ENCODE measurements at places on chromosomes 7 and 10.

- DNase-seq, result no peak
Measured at GRCh38 chr10:11147722-11148121, 130.1 kb downstream of the CELF2 start.

- DNase-seq, result no peak
Measured at GRCh38 chr7:39295796-39296195, 270.4 kb upstream of the YAE1 start.

DNA sequence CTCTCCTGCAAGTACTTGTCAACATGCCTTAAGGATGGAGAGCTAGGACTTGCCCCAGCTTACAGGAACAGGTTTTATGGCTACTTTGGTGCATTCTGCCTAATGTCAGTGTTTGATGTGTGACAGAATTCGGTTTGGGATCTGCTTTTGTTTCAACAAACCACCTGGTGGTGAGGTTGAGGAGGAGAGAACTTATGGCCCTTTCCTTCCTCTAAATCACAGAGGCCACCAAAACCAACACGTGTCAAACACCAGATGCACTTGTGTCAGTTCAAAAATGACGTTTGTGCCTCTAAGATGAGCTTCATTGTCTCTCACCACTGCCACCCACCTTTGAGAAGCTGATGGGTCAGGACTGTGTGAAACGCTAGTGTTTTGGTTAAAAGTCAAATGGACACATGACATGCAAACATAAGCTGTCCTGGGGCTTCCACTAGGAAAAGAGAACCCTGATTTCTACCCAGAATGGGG lies 83.9 kb downstream of the OSBPL3 start:
- DNase-seq, result no peak

DNA sequence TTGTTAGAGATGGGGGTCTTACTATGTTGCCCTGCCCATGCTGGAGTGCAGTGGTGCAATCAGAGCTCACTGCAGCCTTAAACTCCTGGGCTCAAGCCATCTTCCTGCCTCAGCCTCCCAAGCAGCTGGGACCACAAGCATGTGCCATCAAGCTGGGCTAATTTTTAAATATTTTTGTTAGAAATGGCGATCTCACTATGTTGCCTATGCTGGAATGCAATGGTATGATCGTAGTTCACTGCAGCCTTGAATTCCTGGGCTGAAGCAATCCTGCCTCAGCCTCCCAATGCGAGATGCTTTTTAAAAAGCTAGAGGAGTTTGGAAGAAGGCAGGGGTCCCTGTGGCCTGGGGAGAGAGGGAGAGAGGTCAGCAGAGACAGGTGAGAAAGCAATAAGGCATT lies 600.1 kb upstream of the AUTS2 start:
- DNase-seq, result no peak

DNA sequence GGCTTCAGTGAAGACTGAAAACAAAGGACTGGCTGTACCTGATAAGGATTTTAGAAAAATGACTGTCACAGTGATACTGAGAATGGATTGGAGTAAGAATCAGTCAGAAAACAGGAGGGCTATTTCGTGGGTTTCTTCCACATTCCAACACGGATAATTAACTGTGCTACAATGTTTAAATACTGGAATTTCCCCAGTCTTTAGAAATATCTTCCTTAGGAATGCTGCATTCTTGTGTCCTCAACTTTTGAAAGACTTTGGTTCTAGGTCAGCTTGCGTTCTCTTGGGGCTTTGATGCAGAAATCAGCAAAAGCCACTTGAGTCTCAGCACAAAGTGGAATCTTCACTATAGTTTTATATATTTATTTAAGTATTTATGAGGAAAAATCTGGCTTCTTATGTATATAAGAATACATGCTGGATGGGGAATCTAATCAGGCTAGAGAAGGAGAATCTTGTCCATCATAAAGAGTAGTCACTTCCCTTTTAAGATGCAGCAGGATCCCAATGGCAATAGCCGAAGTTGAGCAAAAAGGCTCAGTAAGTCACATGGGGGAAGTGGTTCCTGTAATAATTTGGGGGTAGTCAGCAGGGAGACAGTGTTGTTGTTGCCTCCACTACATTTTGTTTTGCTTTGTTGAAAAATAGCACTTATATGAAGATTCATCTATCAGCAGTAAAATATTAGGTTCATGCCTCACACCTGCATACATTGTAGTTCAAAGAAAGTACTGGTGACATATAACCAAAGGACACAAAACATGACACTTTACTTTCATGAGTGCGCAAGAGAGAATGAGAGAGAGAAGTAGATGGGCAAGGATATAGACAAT lies 86.0 kb downstream of the CH25H start:
- no peak for DNase-seq

DNA sequence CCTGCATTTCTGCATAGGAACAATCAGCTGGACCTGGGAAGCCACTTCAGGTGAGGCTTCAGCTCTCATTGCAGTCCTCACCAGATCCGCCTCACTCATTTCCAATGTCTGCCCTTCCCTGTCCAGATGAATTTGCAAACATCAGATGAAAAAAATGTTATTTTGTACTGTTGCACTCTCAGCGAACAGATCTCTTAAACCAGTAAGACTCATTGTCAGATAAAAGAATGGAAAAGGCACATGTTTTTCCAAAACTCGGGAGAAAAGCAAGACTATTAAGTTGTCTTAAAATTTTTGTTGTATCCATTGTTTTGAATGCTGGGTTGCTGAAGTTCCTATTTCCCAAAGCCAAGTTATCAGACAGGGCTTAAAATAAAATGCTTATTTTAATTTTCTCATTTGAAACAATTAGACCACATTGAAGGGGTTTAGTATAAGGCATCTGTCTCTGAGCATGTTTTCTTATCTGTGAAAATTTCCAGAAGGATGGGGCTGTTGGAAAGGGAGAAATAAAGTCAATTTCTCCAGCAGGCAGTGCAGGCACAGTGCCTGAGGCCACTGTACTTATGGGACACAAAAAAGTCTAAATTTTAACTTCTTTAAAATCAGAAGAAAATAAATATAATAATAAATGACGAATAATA lies 396.8 kb downstream of the KCNMA1 start:
- DNase-seq, result no peak

- DNase-seq, result no peak
Measured at GRCh38 chr7:55962014-55962413, 2.4 kb upstream of the NIPSNAP2 start.

GRCh38 chr10:100346351-100346764 lies 675 bp upstream of the SCD start:
- DNase-seq, result peak; percentile 84

DNA sequence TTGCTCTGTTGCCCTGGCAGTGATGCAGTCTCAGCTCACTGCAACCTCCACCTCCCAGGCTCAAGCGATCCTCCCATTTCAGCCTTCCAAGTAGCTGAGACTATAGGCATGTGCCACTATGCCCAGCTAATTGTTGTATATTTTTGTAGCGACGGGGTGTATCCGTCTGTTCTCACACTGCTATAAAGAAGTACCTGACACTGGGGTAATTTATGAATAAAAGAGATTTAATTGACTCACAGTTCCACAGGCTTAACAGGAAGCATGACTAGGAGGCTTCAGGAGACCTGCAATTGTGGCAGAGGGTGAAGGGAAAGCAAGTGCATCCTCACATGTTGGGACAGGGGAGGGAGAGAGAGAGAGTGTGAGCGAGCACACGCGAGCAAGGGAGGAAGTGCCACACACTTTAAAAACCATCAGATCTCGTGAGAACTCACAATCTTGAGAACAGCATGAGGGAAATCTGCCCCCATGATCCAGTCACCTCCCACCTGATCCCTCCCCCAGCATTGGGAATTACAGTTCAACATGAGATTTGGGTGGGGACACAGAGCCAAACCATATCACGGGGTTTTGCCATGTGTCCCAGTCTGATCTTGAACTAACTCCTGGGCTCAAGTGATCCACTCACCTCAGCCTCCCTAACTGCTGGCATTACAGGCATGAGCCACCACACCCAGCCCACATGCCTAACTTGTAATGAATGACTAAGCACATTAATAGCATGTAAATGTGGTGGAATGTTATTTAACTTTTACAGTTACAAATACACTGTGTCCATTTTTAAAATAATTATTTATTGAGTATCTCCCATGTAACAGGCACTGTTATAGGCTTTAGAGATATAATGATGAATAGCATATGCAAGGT lies 65.5 kb downstream of the RALA start:
- no peak for DNase-seq

DNA sequence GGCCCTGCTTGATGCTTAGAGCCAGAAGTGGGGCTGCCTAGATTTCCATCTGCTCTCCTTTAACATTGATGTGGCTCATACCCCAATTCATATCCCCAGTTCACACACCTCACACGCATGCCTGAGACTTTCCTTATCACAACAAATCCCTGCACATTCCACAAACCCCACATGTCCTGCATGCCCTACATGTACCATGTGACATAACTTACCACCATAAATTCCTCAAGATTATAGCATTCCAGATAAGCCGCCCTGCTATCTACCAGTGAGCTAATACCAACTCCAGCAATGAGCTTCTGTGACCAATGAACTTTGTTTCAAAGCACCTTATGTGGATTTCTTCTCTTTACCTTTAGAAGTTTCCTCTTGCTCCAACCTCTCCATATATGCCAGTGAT lies 104.7 kb upstream of the RAB11FIP2 start:
- no peak for DNase-seq

DNA sequence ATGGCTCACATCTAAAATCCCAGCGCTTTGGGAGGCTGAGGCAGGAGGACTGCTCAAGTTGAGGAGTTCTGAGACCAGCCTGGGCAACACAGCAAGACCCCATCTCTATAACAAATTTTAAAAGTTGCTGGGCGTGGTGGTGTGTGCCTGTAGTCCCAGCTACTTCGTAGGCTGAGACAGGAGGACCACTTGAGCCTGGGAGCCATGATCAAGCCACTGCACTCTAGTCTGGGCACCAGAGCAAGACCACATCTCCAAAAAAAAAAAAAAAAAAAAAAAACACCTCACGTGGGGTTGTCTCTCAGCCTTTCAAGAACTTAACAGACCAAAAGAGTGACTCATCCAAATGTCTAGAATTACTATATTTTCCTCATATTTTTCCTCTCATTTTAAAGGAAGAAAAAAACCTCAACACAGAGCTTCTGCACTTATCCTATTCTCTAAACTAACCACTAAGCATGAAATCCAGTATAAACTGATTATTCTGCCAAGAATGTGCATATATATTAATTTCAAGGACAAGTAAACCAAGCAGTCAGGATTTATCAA lies 46.3 kb downstream of the CUL2 start:
- no peak for DNase-seq

DNA sequence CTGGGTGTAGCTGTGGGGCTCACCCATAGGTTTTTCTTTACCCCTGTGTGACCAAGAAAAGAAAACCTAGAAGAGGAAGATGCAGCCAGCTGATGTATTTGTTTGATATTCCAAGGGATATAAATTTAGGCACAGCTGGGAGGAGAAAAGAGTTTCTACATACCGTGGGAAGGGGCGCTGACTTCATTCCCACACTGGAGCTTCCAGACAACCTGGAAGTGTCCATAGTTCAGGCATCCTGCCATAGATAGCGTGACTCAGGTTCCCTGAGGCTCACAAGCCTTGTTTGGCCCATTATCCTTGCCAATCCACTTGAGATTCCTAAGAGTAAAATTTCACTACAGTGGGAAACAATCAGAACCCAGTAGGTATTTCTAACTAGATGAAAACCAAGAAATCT lies 371.7 kb upstream of the NRP1 start:
- no peak for DNase-seq

GRCh38 chr7:148701414-148701813 lies 2.7 kb downstream of the CUL1 start:
- DNase-seq, result no peak

DNA sequence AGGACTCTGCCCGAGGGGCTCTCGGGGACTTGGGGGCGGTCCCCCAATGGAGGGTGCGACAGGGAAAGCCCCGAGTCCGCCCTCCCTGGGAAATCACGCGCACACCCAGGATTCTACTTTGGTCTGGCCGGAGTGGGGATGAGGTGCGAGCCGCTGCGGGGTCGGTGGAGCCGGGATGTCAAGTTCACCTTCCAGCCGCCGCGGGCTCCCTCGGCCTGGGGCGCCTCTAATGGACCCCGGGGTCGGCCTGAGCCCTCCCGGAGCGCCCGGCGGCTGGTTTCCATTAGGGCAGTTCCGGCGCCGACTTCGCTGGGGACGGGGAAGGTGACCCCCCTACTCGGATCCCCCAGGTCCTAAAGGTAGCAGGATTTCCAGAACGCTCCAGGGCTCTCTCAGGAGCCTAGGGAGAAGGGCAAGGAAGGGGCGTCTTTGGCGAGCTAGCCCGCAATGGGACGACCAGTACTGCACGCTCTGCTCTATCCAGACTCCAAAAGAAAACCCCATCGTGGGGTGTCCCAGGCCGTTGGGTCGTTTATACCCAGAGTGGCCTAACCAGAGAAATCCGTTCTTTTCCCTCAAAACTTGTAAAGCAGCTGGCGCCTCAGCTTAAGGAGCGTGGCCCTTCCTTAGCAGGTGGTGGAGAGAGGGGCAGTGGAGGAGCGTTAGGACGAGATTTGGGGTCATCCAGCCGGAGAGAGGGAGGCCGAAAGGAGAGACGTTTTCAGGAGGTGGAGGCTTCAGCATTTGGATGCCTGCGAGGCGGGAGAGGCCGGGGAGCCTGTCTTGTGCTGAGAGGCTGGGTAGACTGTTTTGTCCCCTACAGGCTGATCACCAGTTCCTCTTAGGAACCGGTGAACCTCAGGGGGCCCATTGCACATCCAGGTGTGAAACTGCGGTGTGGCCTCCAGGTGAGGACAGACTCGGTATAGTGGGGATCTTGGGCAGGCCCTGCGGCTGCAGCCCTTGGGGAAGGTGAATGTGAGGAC lies 860 bp upstream of the WDR86 start:
- DNase-seq, result no peak

GRCh38 chr7:111174510-111174909 lies 83.6 kb downstream of the LRRN3 start:
- no peak for DNase-seq

DNA sequence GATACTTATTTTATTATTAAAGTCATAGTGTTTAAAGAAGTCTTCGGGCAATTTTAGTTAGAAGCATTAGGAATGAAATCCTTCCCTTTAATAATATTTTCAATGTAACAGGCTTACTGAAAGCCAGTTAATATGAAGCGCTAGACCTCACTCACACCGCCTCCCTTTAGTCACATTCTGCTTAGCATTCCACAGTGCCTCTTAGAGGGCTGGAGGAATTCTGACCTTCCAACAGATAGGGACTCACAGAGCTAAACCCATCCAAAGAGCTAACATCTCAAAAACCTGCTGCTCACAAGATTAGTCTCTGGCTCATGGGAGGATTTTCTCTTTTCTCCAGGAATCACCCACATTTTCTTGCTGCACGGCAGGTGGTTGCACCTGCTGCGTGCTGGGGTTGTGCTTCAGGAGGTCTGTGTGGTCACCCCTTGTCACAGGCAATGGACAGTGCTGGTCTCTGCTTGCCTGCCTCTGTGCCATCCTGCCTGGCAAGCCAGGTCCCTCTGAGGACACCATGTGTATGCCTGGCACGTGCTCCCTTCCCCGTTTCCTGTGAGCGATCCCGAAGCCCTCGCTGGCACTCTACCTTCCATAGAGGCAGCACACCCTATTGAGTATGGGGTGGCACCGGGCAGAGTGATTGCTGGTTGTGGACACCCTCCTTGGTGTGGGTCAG lies 91.8 kb downstream of the KLF6 start:
- no peak for DNase-seq

- DNase-seq, result no peak
Measured at GRCh38 chr10:19791032-19791431, 25.2 kb upstream of the PLXDC2 start.

GRCh38 chr7:155365146-155365874 lies 67.6 kb downstream of the INSIG1 start:
- DNase-seq, result no peak

- DNase-seq, result no peak
Measured at GRCh38 chr7:24871770-24872169, 108.2 kb downstream of the OSBPL3 start.

Measured in D341Med (cell line).